ENCODE measurements at places on chromosomes 4 and X. TPM values are rescaled to one million over a fixed set of nuclear protein-coding genes. Genes with fewer than 3 reads are reported as not detected.

TEX13C gene
- not detected for total RNA-seq

HAND2 gene
- not detected for total RNA-seq

HTRA3 gene
- 4.0 TPM for total RNA-seq

MPC1L gene
- total RNA-seq, result not detected

ASB12 gene
- total RNA-seq, result not detected

IQCM gene
- total RNA-seq, result not detected

SOD3 gene
- total RNA-seq, result 16.4 TPM

WNK3 gene
- total RNA-seq, result 0.06 TPM

AADAT gene
- 2.7 TPM for total RNA-seq

SHROOM3 gene
- total RNA-seq, result 27.8 TPM

TRPC3 gene
- total RNA-seq, result not detected

USP11 gene
- 37.3 TPM for total RNA-seq

DNA sequence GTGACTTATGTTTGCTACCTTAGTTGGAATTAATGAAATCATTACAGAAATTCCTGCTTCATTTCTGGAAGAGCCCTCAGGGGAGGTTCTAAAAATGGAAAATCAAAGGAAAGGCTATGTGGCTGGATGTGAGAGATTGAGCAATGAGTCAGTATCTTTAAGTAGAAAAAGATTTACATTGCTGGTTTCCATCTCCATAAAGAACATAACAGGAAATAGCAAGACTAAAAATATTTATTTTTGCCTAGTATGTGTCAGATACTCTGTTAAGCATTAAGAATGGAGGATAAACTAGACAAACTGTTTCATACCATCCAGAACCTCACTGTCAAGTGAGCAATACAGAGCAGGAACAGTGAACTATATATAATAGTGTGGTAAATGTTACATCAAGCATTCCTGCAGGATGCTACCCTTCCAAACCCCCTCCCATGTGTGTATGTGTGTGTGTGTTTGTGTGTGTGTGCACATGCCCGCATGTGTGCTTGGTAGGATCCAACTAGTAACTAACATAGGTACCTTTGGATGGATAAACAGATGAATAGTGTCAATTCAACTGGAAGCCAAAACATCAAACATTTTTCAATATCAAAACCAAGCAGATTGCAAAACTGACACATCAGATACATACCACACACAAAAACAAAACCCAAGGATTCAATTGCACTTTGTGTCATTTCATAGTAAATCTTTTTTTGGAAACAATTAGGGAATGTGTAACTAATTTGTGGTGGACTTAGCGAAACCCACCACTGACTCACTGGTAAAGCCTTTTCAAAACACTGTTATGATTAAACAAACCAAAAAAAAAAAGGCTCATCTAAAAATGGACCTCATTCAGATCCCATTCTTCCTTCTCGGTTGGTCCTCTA, 223.4 kb downstream of the SHROOM3 start:
- no peak overlapping the region for H3K4me3 ChIP-seq
- no peaks in the 10 kb centered on the region for H3K36me3 ChIP-seq
- DNase-seq, result peak; percentile 79
- H3K27me3 ChIP-seq, result no peaks in the 10 kb centered on the region
- H3K4me1 ChIP-seq, result peaks cover 30% of the 10 kb centered on the region
- peak overlapping the region; percentile 81 for H3K27ac ChIP-seq

DNA sequence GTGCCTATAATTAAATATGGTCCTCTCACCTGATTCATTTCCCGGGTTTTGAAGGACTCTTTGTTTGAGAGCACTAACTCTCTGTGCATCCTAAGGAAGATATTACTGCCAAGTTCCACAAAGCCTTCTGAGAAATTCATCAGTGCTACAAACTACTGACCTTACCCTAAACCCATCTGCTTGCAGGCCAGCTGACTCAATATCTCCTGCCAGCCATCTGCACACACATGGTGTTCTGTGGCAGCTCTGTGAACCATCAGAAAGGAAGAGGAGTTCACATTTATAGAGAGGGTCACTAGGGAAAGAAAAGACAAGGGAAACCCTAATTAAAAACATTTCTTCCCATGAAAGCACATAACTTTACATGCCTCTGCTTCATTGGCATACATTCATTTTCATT, 156.7 kb downstream of the ATP10D start:
- H3K4me3 ChIP-seq, result no peak overlapping the region
- no peak for DNase-seq
- no peaks in the 10 kb centered on the region for H3K4me1 ChIP-seq
- H3K27me3 ChIP-seq, result no peaks in the 10 kb centered on the region

- no peaks in the 10 kb centered on the region for H3K36me3 ChIP-seq
- H3K4me3 ChIP-seq, result no peak overlapping the region
- no peaks in the 10 kb centered on the region for H3K27me3 ChIP-seq
These were observed 14.6 kb upstream of the KIAA0232 start for GRCh38 chr4:6767748-6768538.

GRCh38 chr4:183082053-183082452, 17.0 kb upstream of the WWC2 start:
- H3K36me3 ChIP-seq, result no peaks in the 10 kb centered on the region
- H3K27ac ChIP-seq, result no peak overlapping the region
- no peaks in the 10 kb centered on the region for H3K4me1 ChIP-seq
- no peak for DNase-seq
- H3K4me3 ChIP-seq, result no peak overlapping the region
- no peaks in the 10 kb centered on the region for H3K27me3 ChIP-seq

- no peaks in the 10 kb centered on the region for H3K36me3 ChIP-seq
- peaks cover 32% of the 10 kb centered on the region for H3K27me3 ChIP-seq
- H3K4me1 ChIP-seq, result no peaks in the 10 kb centered on the region
- DNase-seq, result no peak
- no peak overlapping the region for H3K27ac ChIP-seq
- peak overlapping the region; percentile 62 for H3K4me3 ChIP-seq
These were observed 710 bp downstream of the PRKG2 start for GRCh38 chr4:81214144-81214880.

GRCh38 chr4:155941085-155941790, 12.4 kb downstream of the CTSO start:
- no peaks in the 10 kb centered on the region for H3K4me1 ChIP-seq
- H3K4me3 ChIP-seq, result no peak overlapping the region
- no peak overlapping the region for H3K27ac ChIP-seq
- DNase-seq, result no peak
- no peaks in the 10 kb centered on the region for H3K27me3 ChIP-seq

GRCh38 chr4:40283968-40284367, 51.2 kb upstream of the CHRNA9 start:
- H3K4me1 ChIP-seq, result peaks cover 13% of the 10 kb centered on the region
- no peaks in the 10 kb centered on the region for H3K36me3 ChIP-seq
- peak overlapping the region; percentile 90 for H3K27ac ChIP-seq
- DNase-seq, result peak; percentile 82
- H3K27me3 ChIP-seq, result no peaks in the 10 kb centered on the region

DNA sequence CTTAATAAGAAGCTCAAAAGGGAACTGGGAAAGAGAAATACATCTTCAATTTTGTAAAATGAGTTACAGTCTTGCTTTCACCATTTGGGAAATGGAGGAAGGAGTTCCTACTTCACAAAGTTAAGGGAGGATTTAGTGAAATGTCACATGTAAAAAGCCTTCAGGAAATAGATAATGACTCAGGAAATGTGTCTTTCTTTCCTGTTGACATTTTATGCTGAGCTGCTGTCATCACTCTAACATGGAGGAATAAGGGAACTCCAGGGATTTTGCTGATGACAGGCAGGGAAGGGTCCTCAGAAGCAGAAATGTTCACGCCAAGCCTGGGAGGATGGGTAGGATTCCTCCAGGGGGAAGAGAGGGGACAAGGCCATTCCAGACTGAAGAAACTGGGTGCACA, 251.1 kb downstream of the USP46 start:
- DNase-seq, result no peak
- no peak overlapping the region for H3K27ac ChIP-seq
- H3K4me1 ChIP-seq, result peaks cover 10% of the 10 kb centered on the region
- no peaks in the 10 kb centered on the region for H3K36me3 ChIP-seq

DNA sequence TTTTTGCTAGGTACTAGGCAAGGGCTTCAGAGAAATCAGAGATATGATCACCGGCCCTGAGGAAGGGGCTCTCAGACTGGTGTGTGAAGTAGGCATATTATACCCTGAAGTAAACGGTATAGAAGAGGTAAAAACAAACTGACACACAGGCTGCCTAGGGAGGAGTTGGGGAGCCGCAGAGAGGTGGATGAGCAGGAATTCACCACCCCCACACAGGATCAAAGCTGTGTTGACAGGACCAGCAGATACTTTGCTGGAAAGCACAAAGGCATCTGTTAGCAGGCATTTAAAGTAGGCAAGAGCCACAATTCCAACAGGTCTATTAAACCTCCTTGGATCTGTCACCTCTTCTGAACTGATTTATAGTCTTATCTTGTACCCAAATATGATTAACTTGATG, 71.8 kb upstream of the GPR34 start:
- no peak for DNase-seq
- no peak overlapping the region for H3K4me3 ChIP-seq
- H3K27me3 ChIP-seq, result no peaks in the 10 kb centered on the region
- no peaks in the 10 kb centered on the region for H3K4me1 ChIP-seq
- H3K36me3 ChIP-seq, result no peaks in the 10 kb centered on the region

- no peak overlapping the region for H3K27ac ChIP-seq
- no peaks in the 10 kb centered on the region for H3K27me3 ChIP-seq
- peaks cover 14% of the 10 kb centered on the region for H3K4me1 ChIP-seq
- no peak for DNase-seq
These were observed 14.3 kb downstream of the SGMS2 start for GRCh38 chr4:107838861-107839565.

DNA sequence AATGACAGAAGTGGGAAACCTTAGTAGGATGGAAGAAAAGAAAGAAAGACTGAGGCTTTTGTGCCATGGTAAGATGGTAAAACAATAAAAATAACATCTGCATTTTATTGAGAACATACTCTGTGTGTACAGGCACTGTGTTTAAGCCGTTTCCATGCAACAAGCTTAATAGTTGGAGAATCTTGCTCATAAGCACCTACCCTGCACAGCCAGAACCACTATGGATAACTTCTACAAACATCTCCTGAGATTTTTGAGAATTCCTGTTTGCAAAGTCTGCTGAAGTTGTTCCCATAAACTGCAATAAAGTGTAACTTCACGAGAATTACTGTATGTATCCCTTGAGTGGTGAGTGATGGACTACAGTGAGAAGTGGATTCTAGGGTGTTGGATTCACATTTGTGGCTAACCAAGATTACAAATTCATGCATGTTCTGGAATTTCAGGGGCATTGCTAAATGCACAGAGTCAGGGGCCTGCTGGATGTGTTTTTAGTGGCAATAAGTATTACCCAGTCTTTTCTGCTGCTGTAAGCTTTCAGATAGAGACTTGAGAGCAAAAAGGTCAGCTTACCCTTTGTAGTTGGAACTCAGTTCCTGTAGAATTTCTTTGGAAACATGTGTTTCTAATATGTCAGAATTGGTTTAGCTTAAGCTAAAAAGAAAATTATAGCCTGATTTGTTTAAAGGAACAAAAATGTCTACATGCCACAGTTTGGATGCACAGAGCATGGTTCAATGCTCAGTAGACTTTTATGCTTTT, 132.5 kb downstream of the AFF1 start:
- H3K36me3 ChIP-seq, result no peaks in the 10 kb centered on the region
- H3K27ac ChIP-seq, result no peak overlapping the region
- H3K4me1 ChIP-seq, result peaks cover under 1% of the 10 kb centered on the region
- no peaks in the 10 kb centered on the region for H3K27me3 ChIP-seq
- H3K4me3 ChIP-seq, result no peak overlapping the region

DNA sequence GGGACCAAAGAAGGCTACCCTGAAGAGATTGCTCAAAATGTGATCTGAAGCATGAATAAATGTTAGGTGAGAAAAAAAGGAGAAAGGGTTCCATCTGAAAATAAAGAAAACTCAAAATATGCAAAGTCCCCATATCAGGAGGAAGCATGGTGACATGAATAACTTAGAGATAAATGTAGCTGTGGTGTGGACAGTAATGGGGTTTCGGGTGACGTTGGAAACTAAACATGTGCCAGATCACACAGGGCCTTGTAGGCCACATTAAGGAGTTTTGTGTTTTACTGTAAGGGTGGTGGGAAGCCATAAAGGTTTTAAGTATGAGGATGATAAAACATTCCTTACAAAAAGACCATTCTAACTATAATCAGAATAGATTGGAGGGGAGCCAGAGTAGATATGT, 40.3 kb upstream of the ACSL4 start:
- peaks cover 17% of the 10 kb centered on the region for H3K4me1 ChIP-seq
- H3K27me3 ChIP-seq, result no peaks in the 10 kb centered on the region
- no peak overlapping the region for H3K27ac ChIP-seq

GRCh38 chr4:80301884-80302283, 33.6 kb upstream of the CFAP299 start:
- H3K27me3 ChIP-seq, result no peaks in the 10 kb centered on the region
- no peaks in the 10 kb centered on the region for H3K36me3 ChIP-seq
- peaks cover 24% of the 10 kb centered on the region for H3K4me1 ChIP-seq
- no peak for DNase-seq
- no peak overlapping the region for H3K27ac ChIP-seq
- H3K4me3 ChIP-seq, result no peak overlapping the region

GRCh38 chrX:17500145-17500579, 125.2 kb downstream of the NHS start:
- H3K36me3 ChIP-seq, result no peaks in the 10 kb centered on the region
- H3K27ac ChIP-seq, result peak overlapping the region; percentile 92
- H3K27me3 ChIP-seq, result no peaks in the 10 kb centered on the region
- H3K4me3 ChIP-seq, result no peak overlapping the region
- peaks cover 43% of the 10 kb centered on the region for H3K4me1 ChIP-seq

GRCh38 chrX:41333003-41333743, 789 bp upstream of the DDX3X start:
- H3K36me3 ChIP-seq, result peaks cover 17% of the 10 kb centered on the region
- H3K27ac ChIP-seq, result peak overlapping the region; percentile 91
- H3K4me3 ChIP-seq, result peak overlapping the region; percentile 100
- no peaks in the 10 kb centered on the region for H3K27me3 ChIP-seq
- peaks cover 23% of the 10 kb centered on the region for H3K4me1 ChIP-seq
- peak; percentile 74 for DNase-seq

GRCh38 chr4:76277667-76278066, 26.1 kb downstream of the FAM47E start:
- H3K4me3 ChIP-seq, result no peak overlapping the region
- H3K27ac ChIP-seq, result no peak overlapping the region
- H3K27me3 ChIP-seq, result no peaks in the 10 kb centered on the region
- no peaks in the 10 kb centered on the region for H3K36me3 ChIP-seq
- peak; percentile 34 for DNase-seq

DNA sequence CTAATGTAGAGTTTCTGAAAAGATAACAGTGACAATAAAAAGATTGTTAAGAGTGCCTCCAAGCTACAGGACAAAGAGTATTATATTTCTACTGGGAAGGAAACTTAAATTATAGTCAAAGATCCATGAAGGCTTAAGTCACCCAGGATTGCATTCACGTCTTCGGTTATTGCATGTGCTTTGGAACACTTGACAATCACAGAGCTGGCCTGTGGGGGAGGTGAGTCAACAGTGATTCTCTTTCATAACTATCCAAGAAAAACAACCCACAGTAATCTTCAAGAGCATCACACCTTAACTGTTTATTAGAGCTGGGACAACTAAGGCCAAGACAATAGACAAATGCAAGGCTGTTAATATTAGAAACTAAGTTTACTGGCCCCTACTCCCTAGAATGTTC, 40.3 kb downstream of the PDGFC start:
- H3K4me1 ChIP-seq, result peaks cover 35% of the 10 kb centered on the region
- peak overlapping the region; percentile 83 for H3K27ac ChIP-seq
- no peak overlapping the region for H3K4me3 ChIP-seq
- no peaks in the 10 kb centered on the region for H3K27me3 ChIP-seq
- peaks cover 19% of the 10 kb centered on the region for H3K36me3 ChIP-seq

GRCh38 chr4:125316401-125316790, 1.6 kb downstream of the FAT4 start:
- DNase-seq, result peak; percentile 7
- peak overlapping the region; percentile 93 for H3K4me3 ChIP-seq
- H3K36me3 ChIP-seq, result no peaks in the 10 kb centered on the region
- H3K4me1 ChIP-seq, result peaks cover 7% of the 10 kb centered on the region
- no peaks in the 10 kb centered on the region for H3K27me3 ChIP-seq
- no peak overlapping the region for H3K27ac ChIP-seq
